SHP77 (cell line): ENCODE measurements at places on chromosomes 7 and 10.

- DNase-seq: no peak
These were observed 2.9 kb upstream of the CADPS2 start for GRCh38 chr7:122889116-122889515.

DNA sequence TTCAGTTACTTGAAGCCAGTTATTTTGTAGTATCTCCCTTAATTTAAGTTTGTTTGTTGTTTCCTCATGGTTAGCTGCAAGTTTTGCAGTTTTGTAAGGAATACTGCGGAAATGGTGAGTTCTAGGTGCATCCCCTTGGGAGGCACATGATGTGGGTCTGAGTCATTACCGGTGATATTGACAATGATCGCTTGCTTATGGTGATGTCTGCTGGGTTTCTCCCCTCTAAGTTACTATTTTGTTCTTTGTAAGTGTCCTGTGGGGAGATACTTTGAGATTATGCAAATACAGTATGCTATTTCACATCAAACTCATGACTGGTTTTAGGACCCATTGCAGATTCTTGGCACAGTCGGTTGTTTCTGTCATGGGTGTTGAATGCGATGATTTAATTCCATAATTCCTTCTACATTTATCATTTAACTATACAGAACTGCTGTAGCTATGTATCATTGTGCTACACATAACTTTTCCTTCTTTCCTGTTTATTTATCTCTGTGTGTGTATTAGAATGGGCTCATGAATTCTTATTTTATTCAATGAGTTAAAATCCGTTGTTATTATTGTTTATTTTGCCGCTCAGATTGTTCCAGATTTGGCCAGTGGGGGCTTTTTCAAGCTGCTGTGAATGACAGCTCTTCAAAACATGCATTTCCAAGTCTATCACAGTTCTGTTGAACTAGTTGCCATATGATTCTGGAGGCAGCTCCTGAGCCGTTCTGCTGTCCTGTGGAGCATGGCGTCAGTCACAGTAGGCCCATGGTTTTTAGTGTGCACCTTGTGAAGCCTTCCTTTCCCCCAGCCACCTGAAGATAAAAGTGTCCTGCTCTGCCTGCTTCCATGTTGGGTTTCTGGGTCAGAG, 18.4 kb downstream of the TSPAN14 start:
- no peak for DNase-seq

GRCh38 chr7:46834921-46835320, 747.0 kb downstream of the TNS3 start:
- DNase-seq: no peak

DNA sequence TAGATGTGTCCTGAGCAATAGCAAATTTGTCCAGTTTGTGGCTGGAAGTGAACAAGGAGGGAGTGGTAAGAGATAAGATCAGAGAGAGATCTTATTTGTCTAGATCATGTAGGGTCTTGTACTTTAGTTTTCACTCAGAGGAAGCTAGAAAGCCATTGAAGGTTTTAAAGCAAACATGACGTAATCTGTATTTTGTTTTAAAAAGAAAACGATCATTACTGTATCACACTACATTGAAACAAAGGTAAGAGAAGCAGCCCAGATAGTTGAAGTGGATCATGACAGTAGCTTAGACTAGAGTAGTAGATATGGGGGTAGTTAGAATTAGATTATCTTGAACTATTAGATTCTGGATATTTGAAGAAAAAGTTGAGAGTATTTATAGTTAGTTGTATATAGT, 23.6 kb upstream of the ZNF804B start:
- no peak for DNase-seq

DNA sequence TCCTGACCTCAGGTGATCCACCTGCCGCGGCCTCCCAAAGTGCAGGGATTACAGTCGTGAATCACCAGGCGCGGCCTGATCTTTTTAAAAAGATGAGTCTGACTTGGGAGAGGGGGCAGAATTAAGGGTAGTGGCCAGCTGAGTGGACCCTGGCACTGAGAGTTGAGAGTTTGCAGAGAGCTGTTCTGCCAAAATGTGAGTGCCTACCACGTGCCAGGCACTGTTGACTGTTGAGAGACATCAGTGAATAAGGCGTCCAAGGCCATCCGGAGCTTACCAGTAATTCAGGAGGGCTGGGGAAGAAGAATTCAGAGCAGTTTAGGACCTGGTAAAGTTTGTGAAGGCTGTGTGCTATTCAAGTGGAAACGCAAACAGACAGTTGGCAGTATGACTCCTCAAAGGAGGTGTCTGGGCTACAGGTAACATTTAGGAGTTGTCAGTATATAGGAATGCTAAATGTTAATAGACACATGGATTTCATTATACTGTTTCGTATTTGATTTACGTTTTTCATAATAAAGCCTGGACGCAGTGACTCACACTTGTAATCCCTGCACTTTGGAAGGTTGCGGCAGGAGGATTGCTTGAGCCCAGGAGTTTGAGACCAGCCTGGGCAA, 1.5 kb downstream of the NIPSNAP2 start:
- no peak for DNase-seq

- DNase-seq: no peak
These were observed 24.3 kb downstream of the PLA2G12B start for GRCh38 chr10:72930276-72930675.

- DNase-seq: no peak
These were observed 29.1 kb downstream of the TNRC18 start for GRCh38 chr7:5394264-5395105.

DNA sequence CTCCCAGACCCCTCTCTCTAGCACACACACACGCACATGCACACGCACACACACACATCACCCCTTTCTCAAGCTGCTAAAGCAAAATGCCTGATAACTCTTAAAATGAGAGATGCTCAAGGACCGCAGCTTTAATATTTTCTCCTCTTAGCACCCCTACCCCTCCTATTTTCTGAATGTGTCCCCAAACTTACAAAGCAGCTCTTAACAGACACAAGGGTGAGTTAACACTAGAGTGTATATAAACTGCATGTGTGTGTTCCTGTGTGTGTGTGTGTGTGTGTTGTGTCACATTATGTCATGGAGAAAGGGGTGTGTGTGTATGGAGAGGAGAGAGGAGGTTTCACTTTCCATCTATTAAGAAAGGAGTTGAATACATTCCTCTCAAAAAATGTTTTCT, 1.3 kb downstream of the PTN start:
- DNase-seq: no peak

DNA sequence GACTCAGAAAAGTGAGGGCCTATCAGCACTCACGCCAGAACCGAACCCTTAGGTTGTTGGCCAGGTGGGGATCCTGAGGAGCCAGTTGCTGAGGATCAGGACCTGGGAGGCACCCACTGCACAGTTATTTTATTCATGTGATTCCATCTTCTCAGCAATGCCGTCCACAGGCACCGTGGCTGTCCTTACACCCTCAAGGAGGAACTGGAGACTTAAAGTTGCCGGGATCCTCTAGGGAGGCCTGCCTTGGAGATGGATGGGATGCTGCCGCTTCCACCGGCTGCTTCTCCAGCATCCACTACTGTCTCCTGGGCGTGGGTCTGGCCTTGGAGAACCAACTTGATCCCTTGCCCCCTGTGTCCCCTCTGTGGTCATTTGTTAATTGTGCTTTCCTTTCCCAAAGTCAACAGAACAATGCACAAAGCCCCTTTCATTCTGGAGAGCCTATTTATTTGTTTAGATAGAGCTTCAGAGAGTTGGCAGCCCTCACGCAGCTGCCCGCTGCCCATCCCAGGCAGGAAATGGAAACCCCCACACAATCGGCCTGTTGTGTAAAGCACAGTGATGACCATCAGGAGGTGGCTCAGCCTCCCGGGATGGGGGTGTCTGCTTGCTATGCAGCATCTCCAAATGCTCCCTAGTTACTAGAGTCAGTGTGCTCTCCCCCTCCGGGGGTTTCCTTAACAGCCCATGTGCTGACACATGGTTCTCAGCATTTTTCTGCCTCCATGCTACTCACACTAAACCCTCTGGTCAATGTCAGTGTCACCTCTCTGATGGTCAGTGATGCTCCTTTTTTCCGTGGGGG, 52.9 kb upstream of the IGFBP3 start:
- peak; percentile 65 for DNase-seq

DNA sequence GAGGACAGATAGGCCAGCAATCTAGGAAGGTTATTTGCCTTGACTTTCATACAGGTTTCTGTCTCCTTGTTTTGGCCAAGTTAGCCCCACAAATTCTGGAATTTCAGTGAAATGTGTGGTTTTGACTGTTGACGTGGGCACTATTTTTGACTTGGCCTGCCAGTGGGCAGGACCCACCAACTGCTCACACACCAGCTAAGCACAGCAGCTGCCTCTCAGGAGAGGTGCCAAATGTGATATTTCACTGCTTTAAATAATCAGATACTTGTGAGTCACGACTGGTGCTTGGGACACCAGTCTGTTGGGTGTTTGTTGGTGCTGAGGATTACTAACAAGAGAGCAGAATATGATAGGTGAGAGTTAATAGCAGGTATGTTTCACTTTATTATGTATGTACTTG, 409.7 kb upstream of the MTPN start:
- DNase-seq: no peak

- DNase-seq: no peak
These were observed 376.4 kb downstream of the NRG3 start for GRCh38 chr10:82251222-82251906.

DNA sequence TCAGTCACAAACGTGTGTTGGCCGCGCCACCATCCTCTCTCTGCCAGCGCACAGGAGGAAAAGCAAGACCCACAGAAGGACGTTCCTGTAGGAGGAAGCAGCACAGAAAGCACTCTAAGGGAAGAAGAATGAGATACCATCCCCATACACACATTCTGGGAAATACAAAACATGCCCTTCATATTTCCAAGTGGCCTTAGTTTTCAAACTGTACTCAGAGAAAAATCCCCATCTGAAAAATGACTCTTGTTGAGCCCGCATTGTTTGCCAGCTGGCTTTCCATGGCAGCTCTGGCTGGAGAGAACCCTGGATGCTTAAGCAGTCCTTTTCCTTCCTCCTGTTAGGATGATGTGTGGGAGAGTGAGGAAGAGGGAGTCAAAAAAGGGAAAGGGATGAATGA, 33.1 kb downstream of the MTURN start:
- no peak for DNase-seq

DNA sequence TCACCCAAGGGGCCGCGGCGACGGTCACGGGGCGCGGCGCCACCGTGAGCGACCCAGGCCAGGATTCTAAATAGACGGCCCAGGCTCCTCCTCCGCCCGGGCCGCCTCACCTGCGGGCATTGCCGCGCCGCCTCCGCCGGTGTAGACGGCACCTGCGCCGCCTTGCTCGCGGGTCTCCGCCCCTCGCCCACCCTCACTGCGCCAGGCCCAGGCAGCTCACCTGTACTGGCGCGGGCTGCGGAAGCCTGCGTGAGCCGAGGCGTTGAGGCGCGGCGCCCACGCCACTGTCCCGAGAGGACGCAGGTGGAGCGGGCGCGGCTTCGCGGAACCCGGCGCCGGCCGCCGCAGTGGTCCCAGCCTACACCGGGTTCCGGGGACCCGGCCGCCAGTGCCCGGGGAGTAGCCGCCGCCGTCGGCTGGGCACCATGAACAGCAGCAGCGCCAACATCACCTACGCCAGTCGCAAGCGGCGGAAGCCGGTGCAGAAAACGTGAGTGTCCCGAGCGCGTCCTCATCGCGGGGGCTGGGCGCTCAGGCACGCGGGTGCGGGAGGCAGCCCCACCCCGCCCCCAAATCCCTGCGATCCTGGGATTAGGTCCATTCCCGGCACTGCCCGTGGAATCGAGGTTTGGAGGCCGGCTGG, 509 bp downstream of the AHR start:
- DNase-seq: peak; percentile 56

DNA sequence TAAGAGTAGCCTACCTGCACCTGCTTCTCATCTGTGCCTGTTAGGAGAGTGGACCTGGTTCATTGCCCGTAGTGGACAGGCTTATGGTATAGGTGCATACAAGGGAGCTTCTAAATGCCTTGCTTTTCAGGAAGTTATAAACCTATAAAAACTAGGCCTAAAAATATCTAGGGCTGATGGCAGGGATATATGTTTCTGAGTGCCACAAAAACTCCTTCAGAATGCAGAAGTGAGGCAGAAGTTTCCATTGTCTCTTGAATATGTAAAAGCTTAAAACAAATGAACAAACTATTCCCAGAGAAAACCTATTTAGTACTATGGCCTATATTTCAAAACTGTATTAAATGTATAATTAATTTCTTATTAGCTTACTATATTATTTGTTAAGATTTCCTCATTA, 91.8 kb downstream of the RNLS start:
- DNase-seq: no peak

DNA sequence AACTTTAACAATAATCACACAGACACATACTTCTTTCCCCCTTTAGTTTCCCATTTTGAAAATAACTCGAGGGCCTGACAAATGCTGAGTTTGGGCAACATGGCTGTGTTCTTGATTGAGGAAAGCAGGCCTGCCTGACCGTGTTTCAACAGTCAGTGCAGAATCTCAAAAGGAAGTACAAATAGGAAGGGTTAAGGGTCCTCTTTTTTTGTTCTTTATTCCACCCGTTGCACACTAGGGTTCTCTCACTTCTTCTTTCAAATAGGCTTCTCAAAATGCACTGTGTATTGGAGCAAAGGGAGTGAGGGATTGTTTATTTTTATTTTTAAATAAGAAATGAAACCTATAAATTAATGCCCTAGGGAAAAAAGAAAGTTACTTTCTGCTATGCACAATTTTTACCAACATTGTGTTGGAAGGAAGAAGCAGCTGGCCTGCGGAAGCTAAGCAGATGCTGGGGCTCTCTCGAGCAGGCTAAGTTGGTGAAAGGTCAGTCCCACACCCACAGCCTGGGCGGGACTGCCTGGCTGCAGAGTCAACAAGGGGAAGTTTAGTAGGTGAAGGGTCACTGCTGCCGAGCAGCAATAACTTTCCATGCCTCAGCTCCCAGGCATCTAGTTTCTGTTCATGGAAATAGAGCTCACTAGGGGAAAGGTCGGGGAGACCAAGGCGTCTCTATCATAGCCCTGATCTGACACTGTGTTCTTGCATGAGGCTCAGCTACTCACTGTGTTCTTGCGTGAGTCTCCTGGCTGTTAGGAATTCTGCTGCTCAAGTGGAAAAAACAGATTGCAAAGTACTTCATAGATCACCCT, 12.2 kb upstream of the PDK4 start:
- peak; percentile 86 for DNase-seq

- DNase-seq: no peak
These were observed 49.0 kb upstream of the PCLO start for GRCh38 chr7:83211685-83212084.

GRCh38 chr7:98837630-98837972, 32.2 kb downstream of the TMEM130 start:
- DNase-seq: no peak
